ENCODE measurements at places on chromosomes 12 and 14.

GRCh38 chr14:33539918-33540357 is 410.9 kb downstream of the EGLN3 start:
- DNase-seq = no peak

DNA sequence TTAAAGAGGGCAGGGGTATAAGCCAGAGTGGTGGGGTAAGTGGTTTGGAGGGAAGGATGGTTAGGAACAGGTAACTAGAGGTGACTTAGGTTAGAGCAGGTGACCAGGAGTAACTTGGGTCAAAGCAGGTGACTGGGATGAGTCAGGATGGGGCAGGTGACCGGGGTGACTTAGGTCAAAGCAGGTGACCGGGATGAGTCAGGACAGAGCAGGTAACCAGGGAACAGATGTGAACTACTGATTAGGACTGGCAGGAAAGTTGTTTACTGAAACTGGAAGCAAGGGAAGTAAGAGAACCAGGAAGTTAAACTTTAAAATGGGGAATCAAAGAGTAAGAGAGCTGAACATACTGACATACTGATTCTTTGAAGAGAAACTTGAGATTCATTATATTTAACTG is 57.4 kb downstream of the FSCB start:
- no peak for DNase-seq

DNA sequence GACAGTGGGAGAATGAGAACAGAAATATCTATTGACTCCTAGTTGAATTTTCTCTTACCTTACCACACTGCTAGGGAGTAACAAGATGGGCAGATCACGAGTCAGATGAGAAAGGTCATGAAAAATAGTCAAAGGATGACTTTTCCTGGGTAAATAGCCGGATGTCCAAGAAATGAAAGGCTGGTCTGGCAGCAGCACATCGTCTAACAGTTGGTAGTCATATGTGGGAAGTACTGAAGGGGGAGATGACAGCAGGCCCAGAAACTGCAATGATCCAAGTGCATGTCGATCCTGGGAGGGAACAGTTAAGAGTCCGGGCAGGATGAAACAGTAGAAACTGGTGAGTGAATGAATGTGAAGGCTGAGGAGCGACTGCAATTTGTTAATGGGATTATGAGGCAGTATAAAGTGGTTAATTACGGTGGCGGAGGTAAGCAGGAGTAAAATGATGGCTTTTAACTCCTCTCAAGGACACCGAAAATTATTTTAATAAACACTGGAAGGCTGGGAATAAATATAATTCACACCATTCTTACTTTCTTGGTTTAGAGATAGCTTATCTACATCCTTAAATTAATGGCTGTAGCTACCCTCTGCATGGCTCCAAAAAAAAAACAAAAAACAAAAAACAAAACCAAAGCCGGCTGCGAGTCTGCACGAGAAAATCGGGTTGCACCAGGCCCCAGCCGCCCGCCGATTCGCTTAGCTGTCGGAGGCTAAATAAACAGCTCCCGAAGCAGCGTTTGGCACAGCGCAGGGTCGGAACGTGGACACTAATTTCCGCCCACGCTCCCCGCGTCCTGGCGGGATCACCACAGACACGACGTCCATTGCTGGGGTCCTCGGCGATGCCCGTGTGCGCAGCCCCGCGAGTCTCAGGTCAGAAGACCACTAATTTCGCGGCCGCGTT is 1.0 kb upstream of the ERC1 start:
- DNase-seq = peak; percentile 51

GRCh38 chr12:93520454-93520853 is 52.0 kb upstream of the SOCS2 start:
- no peak for DNase-seq

DNA sequence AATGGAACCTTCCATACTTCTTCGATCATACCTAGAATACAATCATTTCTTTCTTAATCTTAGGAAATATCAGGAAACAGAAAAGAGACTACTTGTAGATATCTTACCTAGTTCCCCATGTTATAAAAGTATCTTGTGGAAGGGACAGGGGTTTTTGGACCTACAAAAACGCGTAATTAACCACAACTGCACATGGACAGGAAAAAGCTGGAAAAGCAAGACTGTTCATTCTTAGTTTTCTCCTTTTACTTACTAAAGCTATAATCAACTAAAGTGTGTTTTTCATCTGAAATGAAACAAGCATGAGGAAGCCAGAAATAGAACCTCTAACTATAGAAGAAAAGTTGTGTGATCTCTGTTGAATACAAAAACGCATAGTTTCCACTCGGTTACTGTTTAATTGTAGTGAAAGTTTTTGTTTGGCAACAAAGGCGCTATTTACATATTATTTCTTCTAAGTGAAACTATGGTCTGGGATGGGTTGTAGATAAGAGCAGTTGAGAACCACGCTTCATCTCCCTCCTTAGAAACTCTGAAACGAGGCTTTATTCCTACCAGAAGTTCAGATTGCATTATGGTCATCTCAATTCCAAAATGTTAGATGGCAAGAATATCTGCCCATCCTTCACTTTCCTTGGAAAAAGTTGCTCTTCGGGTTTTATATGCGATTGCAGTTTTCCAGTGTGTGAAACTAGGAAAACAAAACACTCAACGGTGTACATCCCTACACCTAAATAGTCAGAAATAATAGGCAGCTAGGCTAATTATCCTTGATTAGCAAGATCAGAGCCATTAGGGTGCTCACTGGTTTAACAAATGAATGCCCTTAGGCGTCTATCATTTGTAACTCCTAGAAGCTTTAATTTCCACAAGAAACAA is 1.1 kb downstream of the BCAT1 start:
- no peak for DNase-seq

DNA sequence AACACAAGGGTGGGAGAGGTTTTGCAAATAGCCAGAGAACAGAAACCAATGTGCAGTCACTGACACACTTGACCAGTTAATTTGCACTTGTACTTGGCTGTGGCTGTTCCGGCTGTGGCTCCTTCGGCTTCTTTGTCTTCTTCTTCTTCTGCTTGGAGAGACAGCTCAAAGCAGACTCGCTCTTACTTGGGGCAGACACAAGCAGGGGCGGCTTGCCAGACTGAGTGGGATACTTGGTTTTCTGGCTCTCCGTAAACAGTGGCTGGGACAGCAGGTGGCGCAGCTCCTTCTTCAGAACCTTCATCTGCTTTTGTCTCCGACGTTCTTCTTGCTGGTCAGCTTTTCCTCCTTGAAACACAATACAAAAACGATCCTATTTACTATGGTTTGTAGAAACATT is 25.0 kb downstream of the OTUB2 start:
- peak; percentile 44 for DNase-seq

DNA sequence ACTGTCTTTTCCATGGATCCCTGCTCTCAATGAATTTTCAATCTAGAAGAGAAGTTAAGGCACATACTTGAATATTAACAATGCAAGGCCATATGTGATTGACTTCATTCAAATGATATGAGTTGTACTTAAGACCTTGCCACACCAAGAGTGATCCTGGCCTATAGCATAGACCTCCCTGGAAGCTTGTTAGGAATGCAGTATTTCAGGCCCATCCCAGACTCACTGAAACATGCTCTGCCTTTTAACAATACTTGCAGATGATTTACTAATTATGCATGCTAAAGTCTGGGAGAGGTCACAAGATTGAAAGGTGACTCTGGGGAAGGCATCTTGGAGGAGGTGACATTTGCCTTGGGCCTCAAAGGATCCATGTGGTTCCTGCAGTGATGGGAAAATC is 43.2 kb downstream of the RFX4 start:
- DNase-seq = no peak

DNA sequence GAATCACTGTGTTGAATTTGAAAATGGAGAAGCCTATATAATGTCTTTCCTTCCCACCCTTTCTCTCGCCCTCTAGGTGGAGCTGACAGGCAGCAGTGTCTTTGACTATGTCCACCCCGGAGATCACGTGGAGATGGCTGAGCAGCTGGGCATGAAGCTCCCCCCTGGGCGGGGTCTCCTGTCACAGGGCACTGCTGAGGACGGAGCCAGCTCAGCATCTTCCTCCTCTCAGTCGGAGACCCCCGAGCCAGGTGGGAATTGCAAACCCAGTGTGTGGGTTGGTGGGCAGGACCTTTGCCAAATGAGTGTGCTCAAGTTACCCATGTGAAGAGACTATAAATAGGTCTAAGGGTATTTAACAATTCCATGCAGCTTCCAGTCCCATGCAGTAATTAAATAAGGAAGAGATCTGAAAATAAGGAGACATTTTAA is 274.7 kb downstream of the EGLN3 start:
- peak; percentile 89 for DNase-seq

GRCh38 chr12:122928404-122929147 is 32.7 kb upstream of the VPS37B start:
- no peak for DNase-seq

DNA sequence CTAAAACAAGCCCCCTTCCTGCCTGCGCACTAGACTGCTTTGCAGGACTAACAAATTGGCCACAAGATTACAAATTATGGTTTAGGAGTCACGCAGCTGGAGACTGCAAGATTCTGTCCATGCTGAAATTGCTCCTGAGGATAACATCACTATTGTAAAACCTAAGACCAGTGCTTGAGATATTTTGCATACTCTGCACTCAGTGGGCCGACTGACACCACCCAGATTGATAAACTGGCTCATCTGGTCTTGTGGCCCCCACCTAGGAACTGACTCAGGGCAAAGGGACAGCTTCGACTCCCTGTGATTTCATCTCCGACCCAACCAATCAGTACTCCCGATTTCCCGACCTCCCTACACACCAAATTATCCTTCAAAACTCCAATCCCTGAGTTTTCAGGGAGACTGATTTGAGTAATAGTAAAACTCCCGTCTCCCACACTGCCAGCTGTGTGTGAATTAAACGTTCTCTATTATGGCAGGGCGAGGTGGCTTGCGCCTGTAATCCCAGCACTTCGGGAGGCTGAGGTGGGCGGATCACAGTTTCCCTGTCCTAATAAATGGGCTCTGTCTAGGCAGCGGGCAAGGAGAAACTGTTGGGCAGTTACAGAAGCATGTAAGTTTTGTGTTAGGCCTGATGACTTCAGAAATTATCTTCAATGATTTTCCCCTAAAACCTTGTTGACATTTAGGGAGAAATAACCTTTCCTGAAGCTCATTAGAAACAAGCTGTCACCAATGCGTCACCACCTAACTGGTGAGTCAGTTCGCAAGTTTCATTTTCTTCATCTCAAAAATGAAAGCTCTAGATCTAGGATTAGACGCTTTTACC is 5.3 kb upstream of the UBC start:
- peak; percentile 38 for DNase-seq

GRCh38 chr14:50065583-50065982 is 50.8 kb downstream of the VCPKMT start:
- DNase-seq = no peak

DNA sequence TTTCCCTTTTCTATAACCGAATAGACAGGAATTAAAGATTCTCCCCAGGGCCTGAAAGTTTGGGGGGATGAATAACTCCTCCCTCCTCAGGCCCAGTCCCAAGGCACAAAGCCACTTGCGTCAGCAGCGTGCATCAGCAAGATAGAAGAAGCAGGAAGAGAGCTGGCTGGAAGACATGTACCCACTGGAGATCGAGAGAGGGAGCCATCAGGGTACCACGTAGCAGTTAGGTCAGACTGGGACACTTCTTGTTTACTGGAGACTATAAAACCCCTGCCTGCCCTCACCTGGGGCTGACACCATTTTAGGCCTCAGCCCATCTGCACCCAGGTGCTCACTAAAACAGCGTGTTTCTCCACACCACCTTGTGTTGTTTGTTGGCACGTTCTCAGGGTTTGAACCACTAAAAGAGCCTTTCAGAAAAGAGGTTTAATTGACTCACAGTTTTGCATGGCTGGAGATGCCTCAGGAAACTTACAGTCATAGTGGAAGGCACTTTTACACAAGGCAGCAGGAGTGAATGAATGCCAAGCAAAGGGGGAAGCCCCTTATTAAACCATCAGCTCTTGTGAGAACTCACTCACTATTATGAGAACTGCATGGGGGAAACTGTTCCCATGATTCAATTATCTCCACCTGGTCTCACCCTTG is 93.2 kb downstream of the TMTC3 start:
- no peak for DNase-seq

GRCh38 chr14:29458547-29458946 is 469.1 kb downstream of the PRKD1 start:
- DNase-seq = no peak

DNA sequence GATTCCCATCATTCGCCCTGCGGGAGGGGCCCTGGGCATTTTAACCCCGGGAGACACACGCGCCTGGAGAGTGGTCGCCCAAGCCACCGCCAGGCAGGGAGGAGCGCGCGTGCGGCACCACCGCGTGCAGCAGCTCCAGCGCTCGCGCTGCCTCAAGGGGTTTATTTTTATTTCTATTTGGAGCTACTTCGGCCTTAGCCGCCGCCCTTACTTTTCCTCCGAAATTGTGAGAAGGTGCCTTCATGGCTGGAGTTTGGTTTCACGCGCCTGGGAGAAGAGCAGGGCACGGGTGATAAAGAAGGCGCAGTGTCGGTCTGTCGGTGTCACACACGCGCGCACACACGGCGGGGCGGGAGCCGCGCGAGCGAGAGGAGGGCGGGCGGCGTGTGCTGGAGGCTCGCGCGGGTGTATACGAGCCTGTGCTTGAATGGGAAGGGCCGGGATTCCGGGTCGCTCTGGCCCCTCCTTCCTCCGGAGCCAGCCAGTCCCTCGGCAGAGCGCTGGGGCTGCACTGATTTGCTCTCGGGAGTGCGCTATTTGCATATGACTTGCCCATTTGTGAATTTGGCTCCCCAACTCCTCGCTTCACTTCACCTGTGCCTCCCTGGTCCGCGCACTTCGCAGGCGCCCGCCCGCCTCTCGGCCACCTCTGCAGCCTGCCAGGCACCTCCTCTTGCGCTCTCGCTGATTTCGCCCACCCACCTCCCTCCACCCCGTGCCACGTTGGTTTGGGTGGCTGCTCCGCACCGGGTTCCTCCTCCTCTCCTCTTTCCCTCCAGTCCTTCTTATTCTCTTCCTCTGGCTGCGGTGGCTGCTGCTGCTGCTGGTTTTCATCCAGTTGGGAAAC is 932.3 kb downstream of the DIO2 start:
- DNase-seq = peak; percentile 97

- DNase-seq = no peak
These were observed 327.3 kb downstream of the ADGRD1 start for GRCh38 chr12:131281016-131281415.

DNA sequence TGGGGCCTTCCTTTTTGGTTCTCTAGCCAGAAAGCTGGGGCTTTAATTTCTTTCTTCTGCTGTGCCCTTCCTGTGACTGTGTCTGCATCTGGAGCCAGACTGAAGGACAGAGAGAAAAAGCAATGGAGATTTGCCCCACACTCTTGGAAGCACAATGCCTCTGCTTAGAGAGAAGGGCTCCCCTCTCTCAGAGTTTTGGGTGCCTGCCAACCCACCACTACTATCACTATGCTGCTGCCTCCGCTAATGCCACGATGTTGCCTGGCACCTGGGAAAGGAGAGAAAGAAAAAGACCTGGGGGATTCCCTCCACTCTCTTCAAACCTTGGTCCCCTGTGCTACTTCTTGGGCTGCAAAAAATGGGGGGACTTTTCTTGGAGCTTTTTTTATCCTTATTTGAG is 52.6 kb downstream of the TMEM260 start:
- DNase-seq = no peak
